D341Med (cell line): ENCODE measurements at places on chromosomes 16 and 17.
A peak's percentile ranks its signal among the peaks of the same experiment; 100 is the strongest.

GRCh38 chr17:30505868-30506417 is 28.7 kb downstream of the GOSR1 start:
- no peak for DNase-seq

- no peak for DNase-seq
Observed at GRCh38 chr16:52256310-52257078, 290.4 kb downstream of the TOX3 start.

DNA sequence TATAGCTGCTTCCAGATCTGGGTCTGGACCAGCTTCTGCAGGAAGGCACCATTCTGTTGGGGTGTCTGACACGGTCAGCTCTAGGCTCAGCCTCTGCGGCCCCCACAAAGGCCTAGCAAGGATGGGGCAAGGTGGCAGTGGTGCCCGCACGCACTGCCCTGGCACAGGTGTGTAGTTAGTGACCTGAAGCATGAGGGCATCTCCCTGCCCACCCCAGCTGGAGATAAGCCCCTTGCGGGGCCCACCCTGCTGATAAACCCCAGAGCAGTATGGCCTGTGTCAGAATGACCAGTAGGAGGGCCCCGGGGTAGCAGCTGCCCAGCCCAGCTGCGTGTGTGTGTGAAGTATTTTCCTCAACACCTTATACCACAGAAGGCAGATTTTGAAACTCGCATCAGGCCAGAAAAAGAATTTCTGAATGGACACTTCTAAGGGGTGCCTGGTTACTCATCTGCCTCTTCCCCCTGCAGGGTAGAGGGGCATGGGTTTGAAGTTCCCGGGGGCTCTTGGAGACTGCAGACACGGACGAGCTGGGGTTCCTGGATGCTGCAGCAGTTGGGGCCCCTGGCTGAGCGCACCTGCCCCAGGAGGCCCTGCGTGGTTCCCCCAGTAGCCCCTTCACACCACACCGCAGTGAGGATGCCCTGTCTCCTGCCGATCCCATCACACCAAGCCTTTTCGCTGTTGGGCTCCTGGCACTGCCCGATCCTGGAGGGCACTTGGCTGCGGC is 4.5 kb downstream of the ARHGDIA start:
- DNase-seq = peak; percentile 31

- DNase-seq = no peak
Observed at GRCh38 chr17:4049546-4049945, 85.3 kb upstream of the ATP2A3 start.

- no peak for DNase-seq
Observed at GRCh38 chr16:7055443-7055842, 277.2 kb upstream of the RBFOX1 start.

- no peak for DNase-seq
Observed at GRCh38 chr16:86466696-86467406, 43.5 kb upstream of the FOXF1 start.

DNA sequence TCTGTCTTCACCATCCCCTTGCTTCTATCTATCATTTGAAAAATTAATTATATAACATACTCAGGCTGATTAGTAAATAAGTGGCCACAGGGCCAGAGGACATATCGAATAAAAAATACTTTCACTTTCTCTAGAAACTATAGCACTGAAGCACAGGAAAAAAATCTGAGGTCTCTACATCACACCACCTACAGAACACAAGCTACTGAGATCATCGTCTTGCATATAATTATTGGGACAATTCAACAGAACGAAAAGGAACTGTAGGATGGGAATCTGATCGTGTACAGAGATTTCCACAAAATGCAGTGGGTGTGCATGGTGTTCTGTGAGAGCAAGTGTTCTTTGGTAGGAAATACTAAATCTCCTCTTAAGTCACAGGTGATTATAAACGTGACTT is 289.6 kb upstream of the ERCC4 start:
- DNase-seq = no peak

DNA sequence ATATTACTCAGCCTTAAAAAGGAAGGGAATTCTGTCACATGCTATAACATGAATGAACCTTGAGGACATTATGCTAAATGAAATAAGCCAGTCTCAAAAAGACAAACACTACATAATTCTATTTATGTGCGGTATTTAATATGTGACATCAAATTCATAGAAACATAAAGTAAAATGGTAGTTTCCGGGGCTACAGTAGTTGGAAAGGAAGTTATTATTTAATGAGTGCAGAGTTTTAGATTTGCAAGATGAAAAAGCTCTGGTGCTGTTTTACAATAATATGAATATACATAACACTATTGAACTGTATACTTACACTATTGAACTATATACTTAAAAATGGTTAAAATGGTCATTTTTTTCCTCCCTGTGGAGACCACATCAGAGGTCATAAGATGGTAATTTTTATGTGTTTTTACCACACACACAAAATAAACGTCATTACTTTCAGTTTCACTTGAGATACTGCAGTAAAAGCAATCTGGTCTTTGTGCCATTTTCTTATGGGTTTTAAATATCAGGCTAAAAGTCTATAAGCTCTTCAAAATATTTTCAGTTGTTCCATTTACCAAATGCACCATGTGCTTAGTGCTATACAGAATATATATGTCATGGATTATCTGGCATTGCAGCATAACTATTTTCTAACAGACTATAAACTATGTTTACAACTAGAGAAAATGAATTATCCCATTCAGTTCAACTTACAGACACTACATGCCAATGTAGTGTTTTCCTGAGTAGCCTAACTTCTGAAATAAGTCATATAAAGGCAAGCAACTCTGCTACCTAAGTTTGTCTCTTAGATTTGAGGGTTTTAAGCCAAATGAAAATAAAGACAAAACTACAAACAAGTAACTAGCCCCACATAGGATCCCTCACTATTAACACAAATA is 90.9 kb downstream of the SPAG9 start:
- DNase-seq = no peak

- DNase-seq = peak; percentile 78
Observed at GRCh38 chr16:85245307-85246172, 133.3 kb upstream of the CIBAR2 start.

DNA sequence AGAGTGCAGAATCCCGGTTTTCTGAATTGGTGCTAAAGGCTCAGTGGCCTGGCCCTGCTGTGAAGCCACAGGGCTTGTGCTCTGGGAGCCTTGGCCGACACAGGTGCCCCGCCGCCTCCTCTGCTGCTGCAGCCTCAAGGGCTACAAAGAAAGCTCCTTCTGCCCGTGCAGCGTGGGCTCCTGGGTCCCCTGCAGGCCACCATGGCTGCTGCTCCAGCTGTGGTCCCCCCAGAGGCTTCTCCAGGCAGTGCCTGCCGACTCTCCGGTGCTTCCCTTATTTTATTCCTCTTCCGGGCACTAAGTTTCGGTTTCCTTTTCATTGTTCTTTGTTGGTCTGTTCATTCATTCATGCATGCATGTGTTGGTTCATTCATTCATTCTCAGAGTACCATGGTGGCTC is 53.1 kb downstream of the CMIP start:
- DNase-seq = no peak

DNA sequence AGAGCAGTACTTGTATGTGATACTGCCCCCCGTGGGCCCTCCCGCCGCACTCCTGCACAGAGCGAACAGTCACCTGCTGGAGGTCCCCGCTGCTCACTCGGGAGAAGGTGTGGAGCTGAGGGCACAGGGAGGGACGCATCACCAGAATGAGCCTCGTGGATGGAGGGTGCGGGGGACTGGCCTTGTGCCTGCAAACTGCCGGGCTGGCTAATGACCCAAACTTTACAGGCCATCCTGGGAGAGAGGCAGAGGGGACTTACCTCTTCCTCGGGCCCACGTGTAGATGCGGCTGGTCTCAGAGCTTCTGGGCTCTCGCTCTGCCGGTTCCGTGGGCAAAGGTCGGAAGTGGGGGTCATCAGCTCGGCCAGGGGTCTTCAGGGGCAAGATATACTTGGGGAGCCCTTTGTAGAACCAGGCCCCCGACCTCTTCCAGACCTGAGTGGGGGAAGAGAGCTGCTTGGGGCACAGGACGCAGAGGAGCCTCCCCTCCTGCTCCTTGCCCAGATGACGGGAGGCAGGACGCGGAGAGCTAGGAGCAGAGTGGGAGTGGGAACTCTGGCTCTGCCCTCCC is 65.5 kb upstream of the DOC2B start:
- no peak for DNase-seq

DNA sequence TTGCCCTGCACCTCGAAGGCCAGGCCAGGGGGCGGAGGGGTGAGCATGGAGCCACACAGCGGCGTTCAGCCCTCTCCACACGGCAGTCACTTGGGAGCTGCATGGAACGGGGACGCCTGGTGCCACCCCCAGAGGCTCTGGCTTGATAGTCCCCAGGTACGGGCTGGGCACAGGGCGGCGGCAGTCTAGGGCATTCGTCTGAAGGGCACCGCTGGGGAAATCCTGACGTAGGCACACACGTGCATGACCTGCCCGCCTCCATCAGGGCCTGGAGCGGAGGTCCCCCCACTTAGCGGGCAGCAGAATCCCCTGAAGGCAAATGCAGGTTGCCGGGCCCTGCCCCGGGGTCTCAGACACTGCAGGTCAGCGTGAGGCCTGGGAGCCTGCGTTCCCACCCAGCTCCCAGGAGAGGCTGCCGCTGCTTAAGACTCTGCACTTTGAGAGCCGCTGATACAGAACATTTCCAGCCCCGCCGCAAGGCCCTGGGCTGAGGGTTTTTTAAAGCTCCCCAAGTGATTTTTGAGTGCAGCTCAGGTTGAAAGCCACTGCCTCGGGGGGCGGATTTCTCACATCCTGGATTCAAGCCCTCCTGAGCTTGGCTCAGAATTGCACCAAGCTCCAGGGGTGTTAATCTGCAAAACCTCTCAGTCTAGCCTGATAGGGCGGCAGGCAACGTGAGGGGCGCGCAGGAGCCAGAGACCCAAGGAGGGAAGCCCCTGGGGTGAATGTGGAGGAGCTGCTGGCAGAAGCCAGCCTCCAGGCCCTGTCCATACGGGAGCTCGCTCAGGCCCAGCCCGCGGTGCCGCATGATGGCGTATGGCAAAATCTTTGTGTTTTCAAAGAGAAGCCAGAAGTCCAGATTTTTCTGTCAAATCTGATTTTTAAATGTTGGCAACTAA is 182.3 kb upstream of the GSE1 start:
- DNase-seq = peak; percentile 77

DNA sequence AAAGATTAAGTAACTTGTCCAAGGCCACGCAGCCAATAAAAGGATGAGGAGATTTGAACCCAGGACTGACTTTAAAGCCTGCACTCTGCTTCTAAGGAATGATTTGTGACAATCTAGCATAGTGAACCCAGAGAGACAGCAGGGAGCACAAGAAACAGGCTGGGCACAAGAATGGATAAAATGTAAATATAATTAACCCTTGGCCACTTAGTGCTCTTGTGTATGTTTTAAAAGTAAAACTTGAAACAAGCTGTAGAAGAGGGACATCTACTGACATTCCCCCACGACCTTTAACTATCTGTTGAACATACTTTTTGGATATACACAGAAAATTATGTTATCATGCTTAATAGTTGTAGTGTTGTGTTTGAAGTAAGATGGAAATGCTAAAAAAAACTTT is 141.9 kb upstream of the PMFBP1 start:
- no peak for DNase-seq

GRCh38 chr16:5791011-5791657 is 693.5 kb upstream of the EEF2KMT start:
- no peak for DNase-seq

DNA sequence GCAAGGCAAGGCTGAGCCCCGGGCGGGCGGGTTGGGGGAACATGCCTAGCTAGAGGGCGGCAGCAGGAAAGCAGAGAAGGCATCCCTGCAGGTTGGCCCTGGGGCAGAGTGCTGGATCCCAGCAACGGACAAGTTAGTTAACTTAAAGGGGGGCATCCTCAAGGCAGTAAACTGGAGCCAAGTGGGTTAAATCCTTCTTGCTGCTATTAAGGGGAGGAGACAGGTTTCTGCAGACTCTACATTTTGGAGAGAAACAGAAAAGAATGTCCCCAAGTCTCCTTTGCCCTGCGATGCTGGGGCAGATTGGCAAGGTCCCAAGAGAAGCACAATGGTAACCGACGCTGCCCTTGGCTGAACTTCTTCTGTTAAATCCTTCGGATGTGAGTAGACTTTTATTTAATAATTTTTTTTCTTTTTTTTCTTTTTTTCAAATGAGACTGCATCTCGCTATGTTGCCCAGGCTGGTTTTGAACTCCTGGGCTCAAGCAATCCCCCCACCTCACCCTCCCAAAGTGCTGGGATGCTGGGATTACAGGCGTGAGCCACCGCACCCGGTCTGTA is 14.0 kb downstream of the ATP5PD start:
- DNase-seq = no peak

DNA sequence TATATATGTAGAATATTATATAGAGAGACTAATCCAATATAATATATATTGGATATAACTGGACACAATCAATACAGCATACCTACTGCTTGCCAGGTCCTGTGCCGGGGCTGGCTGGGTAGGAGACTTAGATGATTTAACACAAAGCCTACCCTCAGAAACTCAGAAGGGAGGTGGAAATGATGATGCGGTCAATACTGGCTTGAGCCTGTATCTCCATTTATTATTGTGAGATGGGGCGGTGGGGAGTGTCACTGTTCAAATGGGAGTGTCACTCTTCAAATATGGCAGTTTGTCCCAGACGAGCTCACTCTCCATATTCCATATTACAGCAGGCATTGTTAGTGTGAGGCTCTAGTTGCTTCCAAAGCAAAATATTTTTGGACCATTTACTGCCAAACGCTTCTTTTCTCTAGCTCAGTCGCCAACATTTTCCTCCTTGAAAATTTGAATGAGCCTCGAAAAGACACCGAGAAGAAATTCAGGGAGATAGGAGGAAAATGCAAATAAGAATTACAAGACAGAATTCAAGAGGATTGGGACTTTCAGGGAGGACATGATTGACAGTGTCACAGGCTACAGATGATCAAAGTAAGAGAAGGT is 70.7 kb downstream of the WSCD1 start:
- DNase-seq = no peak

DNA sequence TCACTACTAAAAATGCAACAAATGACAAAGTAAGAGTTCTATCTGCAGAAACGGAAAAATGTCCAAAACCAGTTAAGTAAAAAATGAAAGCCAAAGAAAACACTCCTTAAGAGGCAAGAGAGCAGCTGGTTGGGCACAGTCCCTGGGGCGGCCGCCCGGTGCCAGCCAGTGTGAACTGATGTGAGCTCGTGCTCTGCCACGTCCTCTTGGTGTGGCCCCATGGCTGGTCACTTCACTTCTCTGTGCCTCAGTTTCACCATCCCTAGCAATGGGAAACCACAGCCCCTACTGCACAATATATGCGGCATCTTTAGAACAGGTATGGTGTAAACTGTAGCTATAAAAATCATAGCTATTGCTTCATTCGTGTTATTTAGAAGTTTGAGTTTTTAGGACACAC is 21.2 kb downstream of the USP36 start:
- DNase-seq = peak; percentile 34

- DNase-seq = no peak
Observed at GRCh38 chr17:337866-338265, 14.7 kb downstream of the RPH3AL start.
